ENCODE measurements at places on chromosomes 4 and X.

- no peak for DNase-seq
These were observed 372.6 kb downstream of the FBXO8 start for GRCh38 chr4:173910891-173911290.

DNA sequence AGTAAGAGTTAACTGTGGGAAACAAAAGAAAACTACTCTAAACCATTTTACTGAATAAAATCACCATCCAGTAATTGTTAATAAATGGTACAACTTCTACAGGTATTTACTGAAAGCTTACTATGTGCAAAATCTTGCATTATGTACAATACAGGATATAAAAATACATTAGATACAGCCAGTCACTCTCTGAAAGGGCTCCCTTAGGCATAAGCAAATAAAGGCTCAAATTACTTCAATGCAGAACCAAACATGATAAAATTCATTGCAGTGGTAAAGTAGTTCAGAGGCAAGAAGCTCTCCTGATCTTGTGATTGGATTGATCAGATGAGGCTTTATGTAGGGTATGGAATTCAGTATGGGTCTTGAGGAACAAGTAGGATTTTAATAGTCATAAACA is 100.2 kb downstream of the KLHL13 start:
- DNase-seq = no peak

GRCh38 chrX:87664381-87664780 is 146.8 kb downstream of the KLHL4 start:
- DNase-seq = no peak

GRCh38 chr4:23382879-23383278 is 507.0 kb downstream of the PPARGC1A start:
- DNase-seq = no peak

- no peak for DNase-seq
These were observed 21.6 kb downstream of the GK start for GRCh38 chrX:30674799-30675198.

GRCh38 chrX:53321230-53321942 is 40.0 kb upstream of the IQSEC2 start:
- DNase-seq = peak; percentile 15

GRCh38 chrX:149267878-149268813 is 237.0 kb downstream of the IDS start:
- no peak for DNase-seq

DNA sequence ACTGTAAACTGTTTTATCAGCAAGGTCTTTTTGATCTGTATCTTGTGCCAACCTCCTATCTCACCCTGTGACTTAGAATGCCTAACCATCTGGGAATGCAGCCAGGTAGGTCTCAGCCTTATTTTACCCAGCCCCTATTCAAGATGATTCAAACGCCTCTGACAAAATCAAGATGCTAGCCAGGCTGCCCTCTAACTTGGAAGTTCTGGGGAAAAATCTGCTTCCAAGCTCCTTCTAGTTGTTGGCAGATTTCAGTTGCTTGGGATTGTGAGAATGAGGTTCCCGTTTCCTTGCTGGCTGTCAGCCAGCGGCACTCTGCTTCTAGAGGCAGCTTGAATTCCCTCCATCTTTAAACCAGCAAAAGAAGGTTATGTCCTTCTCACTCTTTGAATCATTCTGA is 34.7 kb downstream of the LUZP4 start:
- no peak for DNase-seq

GRCh38 chr4:17347445-17347844 is 164.4 kb downstream of the QDPR start:
- DNase-seq = peak; percentile 32

Measured in BE2C (cell line).